ENCODE measurements at places on chromosomes 3 and 15. TPM values are rescaled to one million over a fixed set of nuclear protein-coding genes. Genes with fewer than 3 reads are reported as not detected.

Gene SNAPC5
- total RNA-seq, result 18.0 TPM

Gene RTP3
- total RNA-seq, result not detected

Gene REC114
- total RNA-seq, result not detected

Gene LNP1
- total RNA-seq, result 2.9 TPM

Gene BCL2A1
- 0.29 TPM for total RNA-seq

Gene ALDH1L1
- not detected for total RNA-seq

Gene SLC22A13
- 0.29 TPM for total RNA-seq

Gene PRTG
- total RNA-seq, result 4.7 TPM

Gene DCLK3
- total RNA-seq, result under 0.01 TPM

Gene DHFR2
- 3.5 TPM for total RNA-seq

Gene SCN5A
- total RNA-seq, result under 0.01 TPM

Gene ARPIN
- 14.1 TPM for total RNA-seq

Gene OXTR
- 6.2 TPM for total RNA-seq

Gene EBLN2
- total RNA-seq, result 6.2 TPM

Gene LRRC31
- not detected for total RNA-seq

Gene GASK1A
- total RNA-seq, result 0.88 TPM

Gene MYRIP
- total RNA-seq, result under 0.01 TPM

Gene TTC21A
- 8.5 TPM for total RNA-seq

Gene LRTM1
- not detected for total RNA-seq

Gene GOLGA8O
- total RNA-seq, result 1.1 TPM

Gene GOLGA6D
- total RNA-seq, result not detected

Gene C3orf70
- 1.4 TPM for total RNA-seq

Gene CMTM8
- total RNA-seq, result 1.4 TPM

Gene ACTR8
- total RNA-seq, result 48.9 TPM

Gene RARB
- total RNA-seq, result 4.1 TPM

Gene ASB14
- not detected for total RNA-seq

Gene SERPINI2
- not detected for total RNA-seq

Gene MINAR1
- 2.5 TPM for total RNA-seq

Gene SOX2
- total RNA-seq, result not detected

Gene ISLR
- total RNA-seq, result 77.5 TPM

Gene SIN3A
- 34.5 TPM for total RNA-seq

Gene SLC28A2
- not detected for total RNA-seq

Gene SYNPR
- total RNA-seq, result not detected

Gene CHDH
- 0.88 TPM for total RNA-seq

Gene OR5K4
- total RNA-seq, result not detected

Gene SLC26A6
- total RNA-seq, result 30.8 TPM

Gene P3H2
- total RNA-seq, result 8.3 TPM

Gene SI
- not detected for total RNA-seq

Gene LRRK1
- 15.2 TPM for total RNA-seq

Gene GOLGA8K
- total RNA-seq, result 0.36 TPM

Gene PP2D1
- total RNA-seq, result not detected

Gene CHCHD4
- 9.1 TPM for total RNA-seq

Gene ACTRT3
- total RNA-seq, result 4.3 TPM

Gene MME
- total RNA-seq, result 102 TPM

Gene PPP1R14D
- total RNA-seq, result not detected

Gene KCNMB2
- 1.1 TPM for total RNA-seq

Gene GOLGA6L1
- not detected for total RNA-seq

Gene TRAIP
- total RNA-seq, result 2.4 TPM

Gene OR5H2
- not detected for total RNA-seq

Gene CRYBG3
- total RNA-seq, result 18.9 TPM

Gene TNNC1
- total RNA-seq, result 0.36 TPM

Gene STAC
- total RNA-seq, result 6.5 TPM

Gene RASL12
- 0.36 TPM for total RNA-seq

Gene CYP1A1
- not detected for total RNA-seq
